ENCODE measurements at places on chromosomes 2 and 18. TPM values are rescaled to one million over a fixed set of nuclear protein-coding genes. Genes with fewer than 3 reads are reported as not detected.

DNA sequence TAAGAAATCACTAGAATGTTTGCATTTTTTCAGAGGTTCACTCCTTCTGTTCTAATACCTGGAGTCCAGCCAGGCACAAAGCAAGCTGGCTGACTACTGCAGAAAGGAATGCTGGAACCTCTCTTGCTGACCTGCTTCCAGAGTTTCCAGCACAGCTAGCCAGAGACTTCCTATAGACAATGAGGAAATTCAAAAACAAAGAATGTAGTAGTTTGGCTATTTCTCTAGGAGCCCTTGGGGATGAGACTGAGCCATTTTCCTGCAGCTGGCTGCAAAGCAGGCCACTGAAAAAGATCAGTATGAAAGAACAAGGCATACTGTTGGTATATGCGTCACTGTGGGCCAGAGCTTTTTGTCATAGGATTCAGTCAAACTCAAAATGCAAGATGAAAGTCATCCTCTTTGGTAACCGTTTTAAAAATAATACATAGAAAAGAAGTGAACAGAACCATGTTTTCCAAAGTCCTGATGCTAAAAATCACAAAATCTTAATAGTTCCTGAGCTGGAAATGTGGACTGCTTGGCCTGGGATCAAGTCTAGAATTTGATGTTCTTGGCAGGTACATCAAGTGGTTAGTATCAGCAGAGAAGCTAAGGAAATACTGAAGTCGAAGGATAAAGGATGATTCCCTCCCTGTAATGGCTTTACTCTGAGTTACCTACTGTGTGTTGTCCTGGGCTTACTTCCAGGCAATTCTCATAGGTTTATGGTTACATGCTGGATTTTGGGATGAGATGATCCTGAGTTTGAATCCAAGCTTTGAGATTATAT, 9.0 kb upstream of the DSEL start:
- DNase-seq, result no peak

MOGAT1 gene
- not detected for total RNA-seq

DNA sequence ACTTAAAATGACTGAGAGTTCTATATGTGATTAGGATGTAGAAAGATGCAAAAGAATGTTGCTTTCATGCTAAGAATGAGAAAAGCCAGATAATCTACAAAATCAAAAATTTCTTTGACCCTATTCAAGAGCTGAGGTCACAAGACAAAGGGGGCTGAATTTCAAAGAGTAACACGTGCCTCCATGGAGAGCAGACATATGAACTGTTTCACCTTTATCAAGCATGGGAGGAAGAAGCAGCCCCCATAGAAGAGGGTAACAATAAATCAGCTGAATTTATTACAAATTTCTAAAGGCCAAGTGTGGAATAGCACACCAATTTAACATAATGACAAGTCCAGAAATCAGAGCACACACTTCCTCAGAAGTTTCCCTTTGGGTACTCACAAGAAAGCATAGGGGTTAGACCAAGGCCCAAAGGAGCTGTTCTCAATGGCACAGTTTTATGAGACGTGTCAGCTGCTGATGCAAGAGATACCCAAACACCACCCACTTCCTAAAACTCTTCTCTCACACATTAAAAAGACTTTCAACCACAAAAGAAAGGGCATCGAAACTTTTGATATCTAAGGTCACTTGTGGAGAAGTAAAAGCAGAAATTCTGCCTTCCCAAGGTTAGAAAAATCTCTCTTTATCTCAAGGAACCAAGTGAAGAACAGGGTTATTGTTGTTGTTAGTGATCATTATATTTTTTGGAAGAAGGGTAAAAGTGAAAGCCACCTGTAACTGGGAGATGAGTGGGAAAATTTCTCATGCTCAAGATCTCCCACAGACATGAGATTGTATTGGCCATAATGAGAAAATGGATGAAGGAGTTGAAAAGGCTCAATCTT, 950.1 kb downstream of the TRIB2 start:
- no peak for DNase-seq

SERPINB10 gene
- total RNA-seq, result not detected

- DNase-seq, result no peak
Observed at GRCh38 chr2:238383743-238384380, 42.9 kb upstream of the ASB1 start.

- DNase-seq, result no peak
Observed at GRCh38 chr2:232653441-232653840, 20.0 kb downstream of the EFHD1 start.

IL36A gene
- total RNA-seq, result not detected

DNA sequence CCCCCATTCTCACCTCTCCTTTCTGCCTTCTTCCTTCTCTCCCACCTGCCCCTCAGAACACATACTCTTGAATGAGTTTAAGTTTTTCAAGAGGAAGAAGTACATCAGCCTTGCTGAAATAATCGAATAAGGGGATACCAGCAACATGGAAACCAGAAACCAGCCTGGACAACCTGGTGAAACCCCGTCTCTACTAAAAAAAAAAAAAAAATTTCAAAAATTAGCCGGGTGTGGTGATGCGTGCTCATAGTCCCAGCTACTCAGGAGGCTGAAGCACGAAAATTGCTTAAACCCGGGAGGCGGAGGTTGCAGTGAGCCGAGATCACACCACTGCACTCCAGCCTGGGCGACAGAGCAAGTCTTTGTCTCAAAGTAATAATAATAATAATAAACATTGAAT, 75.0 kb upstream of the SLC1A4 start:
- no peak for DNase-seq

GRCh38 chr2:159521272-159521671, 95.1 kb downstream of the BAZ2B start:
- DNase-seq, result no peak

DLGAP1 gene
- not detected for total RNA-seq

OXER1 gene
- total RNA-seq, result 0.11 TPM

NEURL3 gene
- total RNA-seq, result not detected

- DNase-seq, result no peak
Observed at GRCh38 chr18:11147962-11148679, 1.2 kb downstream of the PIEZO2 start.

- DNase-seq, result no peak
Observed at GRCh38 chr2:229348128-229348527, 77.0 kb upstream of the PID1 start.

LOXL3 gene
- 1.2 TPM for total RNA-seq

SGPP2 gene
- total RNA-seq, result 7.6 TPM

DNA sequence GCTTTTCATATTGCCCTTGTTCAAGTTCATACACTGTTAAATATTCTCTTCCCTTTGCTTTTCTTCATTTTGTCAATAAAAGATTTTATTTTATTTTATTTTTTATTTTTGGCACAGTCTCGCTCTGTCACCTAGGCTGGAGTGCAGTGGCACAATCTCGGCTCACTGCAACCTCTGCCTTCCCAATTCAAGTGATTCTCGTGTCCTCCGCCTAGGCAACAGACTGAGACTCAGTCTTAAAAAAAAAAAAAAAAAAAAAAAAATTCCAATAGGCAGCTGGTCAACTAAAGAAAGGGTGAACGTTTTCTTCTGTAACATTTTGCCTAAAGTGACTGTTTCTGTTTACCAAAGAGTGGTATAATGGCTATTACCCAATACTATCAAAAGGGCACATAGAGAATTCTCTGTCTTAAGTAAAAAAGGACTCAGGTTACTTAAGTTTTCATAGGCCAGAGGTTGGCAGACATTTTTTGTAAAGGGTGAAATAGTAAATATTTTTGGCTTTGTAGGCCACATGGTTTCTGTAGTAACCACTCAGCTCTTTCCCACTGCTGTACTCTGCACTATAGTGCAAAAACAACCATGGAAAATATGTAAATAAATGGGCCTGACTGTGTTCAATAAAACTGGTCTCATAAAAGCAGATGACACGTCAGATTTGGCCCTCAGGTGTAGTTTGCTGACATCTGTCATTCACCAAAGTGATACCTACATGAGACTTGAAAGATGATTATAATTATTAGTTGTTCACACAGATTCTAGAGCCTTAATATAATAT, 113.4 kb downstream of the MIB1 start:
- no peak for DNase-seq

DNA sequence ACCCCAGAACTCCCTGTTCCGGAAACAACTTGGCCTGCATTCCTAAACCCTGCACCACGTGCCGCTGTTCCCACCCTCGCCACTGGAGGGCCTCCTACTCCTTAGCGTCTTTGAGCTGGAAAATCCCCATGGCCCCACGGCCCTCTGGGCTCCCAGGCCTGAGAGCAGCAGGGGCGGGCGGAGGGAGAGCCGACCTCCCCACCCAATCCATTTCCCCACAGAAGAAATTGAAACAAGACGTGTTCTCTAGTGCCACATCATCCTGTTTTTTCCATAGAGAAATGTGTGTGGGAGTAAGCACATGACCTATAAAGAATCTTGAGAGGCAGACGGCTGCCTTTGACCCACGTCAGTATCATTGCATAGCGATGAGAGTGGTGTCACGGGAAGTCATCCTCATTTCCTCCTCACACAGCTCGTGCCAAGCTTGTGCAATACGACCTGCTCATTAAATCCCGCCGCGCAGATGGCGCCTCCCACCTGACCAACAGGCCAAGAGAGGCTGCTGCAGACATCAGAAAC, 79.2 kb downstream of the LAMA1 start:
- DNase-seq, result no peak

DNA sequence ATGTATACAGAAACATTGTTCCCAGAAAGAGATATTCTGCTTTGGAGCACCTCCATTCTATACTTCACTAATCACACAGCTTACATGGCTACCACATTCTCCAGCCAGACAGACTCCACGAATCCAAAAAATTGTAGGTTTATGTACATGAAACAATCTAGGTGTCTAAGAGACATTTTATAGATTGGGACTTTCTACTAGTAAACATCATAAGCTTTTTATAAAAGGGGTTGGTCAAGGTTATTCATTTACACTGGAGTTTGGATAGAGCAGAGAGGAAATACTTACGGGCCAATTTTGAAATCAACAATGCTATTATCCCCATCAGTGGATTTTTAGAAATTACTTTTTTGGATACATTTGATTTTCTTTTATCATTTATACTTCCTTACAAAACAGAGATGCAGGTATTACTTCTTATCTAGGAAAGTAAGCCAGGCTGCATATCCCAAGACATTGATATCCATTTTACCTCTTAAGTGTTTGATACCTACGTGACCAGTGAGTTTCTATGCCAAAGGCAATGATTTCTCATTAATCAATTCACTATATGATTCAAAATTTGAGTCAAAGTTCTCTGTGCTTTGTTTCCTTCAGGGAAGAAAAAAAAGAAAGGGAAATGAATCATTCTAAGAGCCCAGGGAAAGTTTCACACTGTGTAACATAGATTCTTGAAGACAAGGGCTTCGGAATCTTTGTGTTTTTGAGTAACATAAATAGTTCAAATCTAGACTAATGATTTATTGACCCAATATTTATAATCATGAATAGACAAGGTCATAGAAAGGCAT, 140.5 kb downstream of the PTH2R start:
- DNase-seq, result no peak

- DNase-seq, result no peak
Observed at GRCh38 chr2:43343573-43344304, 117.3 kb upstream of the ZFP36L2 start.

DNA sequence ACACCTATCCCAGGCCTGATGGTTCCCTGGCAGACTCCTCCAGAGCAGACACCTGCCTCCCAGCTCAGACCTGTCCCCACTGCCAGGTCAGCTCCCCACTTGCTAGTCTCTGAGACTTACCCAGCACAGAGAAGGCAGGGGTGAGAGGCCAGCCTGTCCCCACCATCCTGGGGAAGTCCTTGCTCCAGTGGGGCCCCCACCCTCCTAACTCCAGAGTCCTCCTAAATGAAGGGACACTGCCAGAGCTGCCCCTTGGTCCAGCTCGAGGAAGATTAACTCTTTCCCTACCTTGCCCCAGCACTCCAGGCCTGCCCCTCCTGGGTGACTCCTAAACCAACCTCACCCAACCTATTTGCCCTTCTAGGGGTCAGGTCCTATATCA, 30.4 kb upstream of the TNS1 start:
- no peak for DNase-seq

GALNT13 gene
- total RNA-seq, result not detected

SERPINB5 gene
- not detected for total RNA-seq

DNA sequence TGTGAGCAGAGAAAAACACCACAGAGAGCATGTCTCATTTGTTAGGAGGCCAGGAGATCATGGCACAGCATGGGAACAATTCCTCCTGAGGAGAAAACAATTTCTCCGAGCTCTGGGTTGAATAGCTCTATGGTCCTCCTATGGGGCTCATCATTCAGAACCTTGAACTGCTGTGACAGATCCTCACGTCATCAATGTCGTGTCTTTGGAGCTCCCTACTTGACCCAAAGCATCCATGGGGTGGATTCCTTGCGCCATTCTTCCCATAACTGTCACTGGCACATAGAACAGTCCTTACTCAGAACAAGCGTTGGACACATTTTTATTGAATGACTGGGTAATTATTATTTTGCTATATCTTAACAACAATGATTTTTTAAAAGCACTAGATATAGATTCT, 15.8 kb upstream of the TCF4 start:
- DNase-seq, result no peak

SCN2A gene
- not detected for total RNA-seq

DNA sequence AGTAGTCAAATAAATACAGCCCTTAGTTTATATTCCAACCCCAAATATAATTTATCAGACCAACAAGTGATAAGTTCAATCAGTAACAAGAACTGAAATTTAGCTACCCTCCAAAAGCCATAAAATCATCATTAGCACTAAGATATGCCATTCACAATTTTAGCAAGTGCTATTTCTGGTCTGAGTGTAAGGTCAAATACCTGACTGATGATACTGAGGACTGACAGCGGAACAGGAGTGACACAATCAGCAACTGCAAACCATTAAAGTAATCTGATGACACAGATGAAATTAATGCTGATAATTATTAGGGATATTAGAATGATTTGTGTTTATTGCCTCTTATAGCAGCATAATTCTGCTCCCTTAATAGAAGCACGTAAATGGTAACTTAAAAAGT, 152.7 kb upstream of the SPHKAP start:
- no peak for DNase-seq

- DNase-seq, result no peak
Observed at GRCh38 chr18:79026491-79026890, 42.7 kb upstream of the ATP9B start.

VWA3B gene
- total RNA-seq, result not detected

LBH gene
- total RNA-seq, result 115 TPM

OSBPL6 gene
- total RNA-seq, result 1.2 TPM

GRCh38 chr2:238305965-238306671, 14.2 kb upstream of the TRAF3IP1 start:
- DNase-seq, result no peak

DNA sequence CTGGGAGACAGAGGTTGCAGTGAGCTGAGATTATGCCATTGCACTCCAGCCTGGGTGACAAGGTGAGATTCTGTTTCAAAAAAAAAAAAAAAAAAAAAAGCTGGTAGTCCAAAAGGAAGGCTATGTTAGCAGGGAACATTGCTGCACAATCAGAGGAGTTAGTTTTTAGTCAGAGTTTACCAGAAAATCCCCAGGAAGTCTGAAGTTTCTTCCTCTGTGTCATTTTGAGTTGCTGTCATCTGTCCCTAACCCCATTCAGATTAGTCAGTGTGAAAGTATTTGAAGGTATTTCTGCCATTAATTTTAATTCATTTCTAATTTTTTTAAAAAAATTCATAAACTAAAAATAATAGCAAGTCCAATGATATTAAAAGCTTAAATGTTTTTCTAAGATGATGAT, 33.5 kb upstream of the CERS6 start:
- DNase-seq, result no peak

ZNF513 gene
- 9.2 TPM for total RNA-seq

GRCh38 chr2:190649035-190649797, at the start of gene NAB1:
TSS of gene NAB1 (plus strand) at chr2:190649083. CDS start at chr2:190659177, 10,094 bp downstream.
- peak; percentile 74 for DNase-seq
